ENCODE measurements at places on chromosomes 13 and 19.

DNA sequence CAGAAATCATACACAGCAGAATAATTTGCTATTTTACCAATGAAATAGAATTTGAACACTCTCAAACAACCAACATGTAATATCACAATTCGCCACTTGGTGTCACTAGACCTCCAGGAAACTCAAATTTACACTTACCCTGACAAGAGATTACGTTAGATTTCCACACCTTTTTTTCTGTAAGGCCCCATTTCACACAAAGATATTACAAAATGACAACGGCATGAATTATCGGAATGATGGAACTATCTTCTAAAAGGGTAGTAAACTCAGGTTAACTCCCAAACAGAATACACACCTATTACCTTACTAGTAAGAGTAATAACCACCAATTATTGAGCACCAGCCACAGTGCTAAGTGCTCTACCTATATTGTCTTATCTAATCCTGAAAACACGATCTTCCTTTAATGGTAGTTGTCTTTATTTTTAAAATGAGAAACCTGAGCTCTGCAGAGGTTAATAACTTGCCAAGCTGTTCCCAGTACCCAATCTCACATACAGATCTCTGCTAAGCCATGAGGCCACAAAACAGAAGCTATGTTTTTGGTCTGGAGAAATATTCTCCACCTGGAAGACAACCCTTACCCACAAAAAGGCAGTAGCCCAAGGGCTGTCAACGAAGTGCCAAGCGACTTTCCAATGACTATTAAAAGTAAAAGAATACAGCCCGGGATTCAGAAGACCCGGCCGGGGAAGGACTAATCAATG, 152.4 kb downstream of the DCLK1 start:
- DNase-seq, result peak; percentile 76

GRCh38 chr19:43842007-43842406, 14.9 kb downstream of the ZNF283 start:
- no peak for DNase-seq

DNA sequence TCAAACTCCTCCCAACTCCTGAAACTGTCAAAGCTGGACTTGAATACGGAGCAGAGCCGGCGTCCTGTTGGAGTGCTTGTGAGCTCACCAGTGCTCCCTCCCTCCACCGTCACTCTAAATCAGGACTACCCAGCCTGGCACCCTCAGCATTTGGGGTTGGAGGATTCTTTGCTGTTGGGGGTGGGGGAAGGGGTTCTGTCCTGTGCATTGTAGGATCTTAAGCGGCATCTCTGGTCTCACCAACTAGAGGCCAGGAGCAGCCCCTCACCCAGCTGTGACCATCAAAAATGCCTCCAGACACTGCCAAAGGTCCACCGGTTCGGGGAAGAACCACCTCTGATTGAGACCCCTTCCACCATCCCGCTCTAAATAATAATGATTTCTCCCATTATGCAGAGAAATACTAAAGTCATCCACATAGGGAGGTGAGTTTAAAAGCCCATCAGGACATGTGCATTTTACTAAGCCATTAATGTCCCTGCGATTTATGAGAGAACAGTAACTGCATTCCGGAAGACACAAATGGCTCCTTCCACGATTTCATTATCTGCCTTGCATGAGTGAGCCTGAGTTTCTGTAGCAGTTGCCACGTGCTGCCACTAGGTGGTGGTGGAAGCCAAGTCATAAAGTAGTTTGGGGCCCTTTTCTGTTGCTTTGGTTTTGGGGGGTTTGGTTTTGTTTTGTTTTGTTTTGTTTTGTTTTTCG, 16.1 kb upstream of the USP29 start:
- peak; percentile 0 for DNase-seq

DNA sequence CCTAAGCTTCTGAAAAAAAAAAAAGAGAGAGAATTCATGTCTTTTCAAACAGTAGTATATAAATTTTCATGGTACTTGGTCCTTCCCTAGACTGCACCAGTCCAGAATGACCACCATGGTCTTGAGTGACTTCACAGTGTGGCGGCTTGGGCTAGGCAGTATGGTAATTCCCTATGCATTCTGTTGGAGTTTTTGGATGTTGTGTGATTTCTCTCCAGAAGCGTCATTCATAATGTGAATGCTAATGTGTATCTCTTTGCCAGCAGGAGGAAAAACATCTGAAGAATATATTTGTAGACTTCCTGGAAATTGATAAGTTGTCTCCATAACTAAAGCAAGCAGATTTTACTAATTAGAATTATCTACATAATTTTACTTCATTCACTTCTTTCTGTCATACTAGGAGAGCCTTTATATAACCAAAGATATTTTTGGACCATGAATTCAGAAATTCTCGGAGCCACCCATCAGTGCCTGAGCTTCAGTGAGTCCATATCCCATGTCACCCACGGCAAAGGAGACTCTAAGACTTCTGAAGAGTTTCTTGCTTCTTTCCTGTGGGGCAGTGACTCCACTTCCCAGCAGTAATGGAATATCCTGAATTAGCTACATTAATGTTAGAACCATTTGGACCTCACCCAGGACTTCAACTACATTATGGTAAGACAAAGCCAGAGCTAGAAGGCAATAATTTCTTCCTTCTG, 8.4 kb downstream of the STARD13 start:
- no peak for DNase-seq

DNA sequence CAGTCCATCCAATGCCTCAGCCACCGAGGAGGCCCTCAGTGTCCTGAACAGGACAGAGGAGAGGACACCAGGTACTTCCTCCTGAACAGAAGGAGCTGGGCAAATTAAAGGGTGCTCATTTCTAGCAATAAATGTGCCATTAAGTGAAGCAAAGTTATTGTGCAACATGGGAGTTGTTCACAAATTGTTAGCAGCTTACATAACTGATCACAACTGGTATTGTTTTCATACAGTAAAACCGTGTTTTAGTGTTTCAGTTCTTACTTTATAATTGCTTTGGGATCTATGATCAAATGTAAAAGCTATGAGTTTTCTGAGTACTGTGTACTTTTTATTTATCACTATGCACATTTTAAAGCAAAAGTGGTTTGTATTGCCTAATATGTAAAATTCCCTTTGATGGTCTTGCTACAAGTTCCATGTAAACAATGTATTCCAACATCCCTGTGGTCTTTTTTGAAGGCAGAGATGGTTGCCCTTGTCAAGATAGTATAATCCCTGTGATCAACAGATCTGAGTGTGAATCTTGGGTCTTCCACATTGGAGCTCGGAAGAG, 263.1 kb downstream of the FGF14 start:
- no peak for DNase-seq

DNA sequence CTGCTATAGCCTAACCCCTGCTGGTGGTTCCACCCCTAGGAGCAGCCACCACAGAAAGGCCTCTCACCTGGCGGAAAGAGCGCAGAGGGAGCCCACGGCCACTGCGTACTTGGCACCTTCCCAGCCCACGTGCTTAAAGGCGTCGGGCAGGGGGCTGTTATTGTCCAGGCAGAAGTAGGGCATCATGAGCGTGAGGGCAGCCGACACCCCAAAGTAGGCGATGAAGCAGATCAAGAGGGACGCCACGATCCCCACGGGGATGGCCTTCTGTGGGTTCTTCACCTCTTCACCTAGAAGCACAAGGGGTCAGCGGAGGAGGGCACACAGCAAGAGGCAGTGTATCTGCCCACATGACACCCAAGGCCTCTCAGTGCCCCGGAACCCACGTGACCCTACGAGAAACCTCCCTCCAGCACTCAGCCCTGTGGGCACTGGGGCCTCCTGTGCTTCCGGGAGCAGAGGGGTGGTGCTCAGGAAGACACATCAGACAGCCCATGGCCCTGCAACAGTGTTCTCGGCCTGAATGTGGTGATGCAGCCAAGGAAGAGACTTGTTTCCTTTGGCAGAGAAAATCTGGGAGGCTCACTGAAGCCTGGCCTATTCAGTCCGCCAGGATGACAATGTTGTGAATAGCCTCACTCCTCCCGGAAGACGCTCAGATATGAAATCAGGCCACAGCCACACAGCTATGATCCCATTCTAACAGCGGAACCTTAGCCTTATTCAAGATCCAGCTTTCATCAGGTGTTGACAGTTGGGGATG, 72.1 kb downstream of the SLC7A1 start:
- no peak for DNase-seq

Data from astrocyte of the cerebellum (primary cell).